Activated CD8-positive, alpha-beta memory T cell treated with anti-CD3 and anti-CD28 coated beads for 24 hours (primary cell): ENCODE measurements at places on chromosomes 1 and 21.
A peak's percentile ranks its signal among the peaks of the same experiment; 100 is the strongest.

GRCh38 chr1:28046716-28047115 lies 41.7 kb downstream of the EYA3 start:
- DNase-seq: no peak

- DNase-seq: no peak
These were observed 93.4 kb downstream of the GDAP2 start for GRCh38 chr1:117836069-117836468.

GRCh38 chr1:25549273-25550154 lies 6.1 kb downstream of the LDLRAP1 start:
- DNase-seq: peak; percentile 87

DNA sequence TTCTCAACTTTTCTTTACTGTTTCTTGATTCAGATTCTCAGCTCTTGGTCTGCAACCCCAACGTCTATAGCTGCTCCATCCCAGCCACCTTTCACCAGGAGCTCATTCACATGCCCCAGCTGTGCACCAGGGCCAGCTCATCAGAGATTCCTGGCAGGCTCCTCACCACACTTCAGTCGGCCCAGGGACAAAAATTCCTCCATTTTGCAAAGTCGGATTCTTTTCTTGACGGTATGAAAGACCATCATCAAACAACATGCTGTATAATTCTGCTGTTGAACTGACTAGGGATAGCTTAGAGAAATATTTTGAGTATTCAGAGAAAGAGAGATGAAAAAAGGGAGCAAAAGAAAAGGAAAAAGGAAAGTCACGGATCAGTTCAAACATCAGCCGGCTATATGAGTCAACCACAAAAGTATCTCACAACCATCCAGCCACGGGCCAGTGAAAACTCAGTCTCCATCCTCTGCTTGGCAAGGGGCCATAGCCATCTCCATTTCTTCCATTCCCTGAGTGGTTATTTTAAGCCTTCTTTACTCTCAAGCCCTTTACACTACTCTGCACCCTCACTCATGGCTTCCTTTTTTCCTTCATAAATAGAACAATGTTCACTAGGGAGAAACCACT lies 14.1 kb downstream of the DNASE2B start:
- DNase-seq: no peak

DNA sequence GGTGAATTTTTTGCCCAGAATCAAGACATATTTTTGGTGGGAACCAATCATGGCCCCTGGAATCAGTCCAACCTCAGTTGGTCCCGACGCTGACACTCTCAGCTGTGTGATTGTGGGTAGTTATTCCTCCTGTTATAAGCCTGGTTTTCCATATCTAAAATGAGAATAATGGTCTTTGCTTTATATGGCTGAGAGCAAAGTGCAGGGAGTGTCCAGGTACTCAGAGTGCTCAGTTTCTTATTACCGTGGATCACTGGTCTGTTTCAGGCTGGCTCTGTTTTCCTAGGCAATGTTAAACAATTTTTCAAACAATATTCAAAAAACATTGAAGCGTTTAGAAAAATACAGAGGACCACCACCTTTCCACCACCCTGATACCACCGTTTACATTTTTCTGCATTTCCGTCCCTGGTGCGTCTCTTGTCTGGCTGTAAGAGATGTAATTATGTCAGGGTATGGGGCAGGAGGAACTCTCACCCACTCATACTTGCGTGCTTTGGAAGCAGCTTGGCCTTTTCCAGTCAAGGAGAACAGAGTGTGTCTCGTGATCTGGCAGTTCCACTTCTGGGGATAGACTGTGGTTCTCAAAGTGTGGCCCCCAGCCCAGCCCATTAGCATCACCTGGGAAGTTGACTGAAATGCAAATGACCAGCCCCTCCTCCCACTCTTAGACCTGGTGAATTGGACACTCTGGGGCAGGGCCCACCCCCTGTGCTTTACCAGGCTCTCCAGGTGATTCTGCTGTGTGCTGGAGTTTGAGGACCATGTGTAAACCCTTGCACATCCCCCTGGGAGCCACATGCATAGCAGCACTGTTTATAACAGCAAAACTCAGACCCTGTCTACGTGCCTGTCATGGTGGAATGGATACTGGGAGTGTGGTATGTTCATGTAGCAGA lies 6.8 kb downstream of the MX1 start:
- DNase-seq: peak; percentile 13

DNA sequence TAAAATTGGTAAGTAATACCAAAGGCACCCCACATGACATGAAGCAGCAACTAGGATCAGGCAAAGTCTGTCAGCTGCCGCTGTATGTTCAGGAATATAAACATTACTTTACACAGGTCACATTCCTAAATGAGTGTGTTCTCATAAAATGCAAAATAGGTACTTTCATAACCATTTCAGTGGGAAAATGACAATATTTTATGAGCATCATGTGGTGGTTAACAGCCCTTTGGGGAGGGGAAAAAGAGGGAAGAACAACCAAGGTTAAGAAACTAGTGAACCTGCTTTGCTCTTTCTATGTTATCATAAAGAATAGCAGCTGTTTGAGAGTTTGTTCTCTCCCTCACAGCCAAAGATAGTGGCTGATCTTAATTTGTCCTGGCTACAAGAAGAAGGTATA lies 105.4 kb upstream of the LBR start:
- no peak for DNase-seq

DNA sequence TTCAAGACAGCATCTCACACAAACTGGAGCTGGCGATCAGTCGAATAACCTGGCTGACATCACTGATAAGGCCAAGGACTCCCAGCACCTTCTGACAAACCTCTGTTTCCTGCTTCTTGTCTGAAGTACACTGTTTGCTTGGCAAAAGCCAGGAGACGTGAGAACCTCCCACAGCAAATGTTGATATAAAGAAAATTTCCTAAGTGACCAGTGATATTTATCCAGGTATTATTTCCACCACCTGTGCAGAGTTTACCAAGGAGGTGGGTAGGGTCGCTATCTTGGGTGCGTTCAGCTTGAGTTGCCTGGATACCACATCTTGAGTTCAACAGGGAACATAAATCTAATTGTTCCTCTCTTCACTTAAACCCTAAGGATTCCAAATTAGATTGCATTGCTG lies 72.9 kb downstream of the SETD4 start:
- DNase-seq: no peak

GRCh38 chr1:228899421-228899956 lies 164.2 kb downstream of the RHOU start:
- DNase-seq: peak; percentile 44

- no peak for DNase-seq
These were observed 9.9 kb downstream of the GPR3 start for GRCh38 chr1:27402349-27402754.

- no peak for DNase-seq
These were observed 6.7 kb upstream of the MPC2 start for GRCh38 chr1:167943541-167943940.

DNA sequence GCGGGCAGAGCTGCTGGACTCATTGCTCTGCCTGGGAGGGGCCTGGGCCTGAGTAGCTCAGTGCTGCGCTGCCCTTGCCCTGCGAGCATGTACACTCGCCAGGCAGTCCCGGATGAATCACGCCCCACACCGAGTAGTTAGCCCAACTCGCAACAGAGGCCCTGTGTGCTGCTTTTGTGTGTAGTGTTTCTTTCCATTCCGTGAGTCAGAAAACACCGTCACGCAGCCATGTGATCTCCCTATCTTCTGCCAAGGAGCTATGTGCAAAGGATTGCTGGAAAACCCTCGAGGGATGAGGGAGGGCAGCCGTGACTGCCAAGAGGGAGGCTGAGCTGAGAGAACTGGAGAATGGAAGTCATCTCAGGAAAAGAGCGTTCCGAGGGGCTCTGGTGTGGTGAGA lies 37.3 kb downstream of the NENF start:
- no peak for DNase-seq

DNA sequence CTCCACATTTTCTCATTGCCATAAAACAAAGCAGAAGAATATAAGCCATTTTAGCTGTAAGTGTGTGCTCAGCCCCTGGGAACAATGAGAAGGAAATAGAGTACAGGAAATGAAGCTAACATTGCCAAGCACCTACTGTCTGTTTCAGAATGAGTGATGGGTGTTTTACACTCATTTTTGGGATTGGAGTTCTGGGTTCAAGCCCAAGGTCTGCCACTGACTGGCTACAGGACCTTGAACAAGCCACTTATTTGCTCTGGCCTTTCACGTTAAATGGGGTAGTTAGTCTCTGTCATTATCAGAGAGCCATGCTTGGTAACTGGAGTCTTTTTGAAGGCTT lies 80.7 kb upstream of the KAZN start:
- no peak for DNase-seq

DNA sequence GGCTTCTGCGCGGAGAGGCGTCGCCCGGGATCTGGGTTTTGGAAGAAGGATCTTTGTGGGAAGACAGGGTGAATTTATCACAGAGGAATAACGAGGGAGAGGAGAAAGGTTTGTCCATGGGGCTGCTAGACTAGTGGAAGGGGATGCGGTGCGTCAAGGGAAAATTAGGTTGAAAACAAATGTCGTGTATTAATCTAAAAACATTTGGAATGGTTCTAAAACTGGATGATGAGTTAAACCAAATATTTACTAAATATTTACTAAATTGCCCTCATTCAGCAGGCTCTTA lies 647 bp downstream of the RO60 start:
- no peak for DNase-seq

DNA sequence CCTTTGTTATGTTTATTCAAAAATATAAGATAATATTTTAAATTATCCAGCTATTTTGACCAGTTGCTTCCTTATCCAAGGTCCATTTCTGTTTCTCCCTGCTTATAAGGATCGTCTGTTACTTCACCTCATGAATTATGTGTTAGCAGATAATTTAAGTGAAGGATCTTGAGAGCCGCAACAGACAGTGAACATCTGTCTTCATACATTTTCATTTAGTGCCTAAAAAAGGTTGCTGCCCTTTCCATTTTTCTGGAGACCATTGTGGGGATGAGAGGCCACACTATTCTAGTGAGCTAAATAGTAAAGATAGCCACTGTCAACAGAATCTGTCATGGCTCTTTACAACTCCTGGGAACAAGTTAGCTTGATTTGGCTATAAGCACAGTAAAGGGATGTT lies 154.0 kb downstream of the CLEC20A start:
- DNase-seq: no peak

GRCh38 chr1:3024588-3024987 lies 3.3 kb downstream of the ACTRT2 start:
- DNase-seq: no peak

DNA sequence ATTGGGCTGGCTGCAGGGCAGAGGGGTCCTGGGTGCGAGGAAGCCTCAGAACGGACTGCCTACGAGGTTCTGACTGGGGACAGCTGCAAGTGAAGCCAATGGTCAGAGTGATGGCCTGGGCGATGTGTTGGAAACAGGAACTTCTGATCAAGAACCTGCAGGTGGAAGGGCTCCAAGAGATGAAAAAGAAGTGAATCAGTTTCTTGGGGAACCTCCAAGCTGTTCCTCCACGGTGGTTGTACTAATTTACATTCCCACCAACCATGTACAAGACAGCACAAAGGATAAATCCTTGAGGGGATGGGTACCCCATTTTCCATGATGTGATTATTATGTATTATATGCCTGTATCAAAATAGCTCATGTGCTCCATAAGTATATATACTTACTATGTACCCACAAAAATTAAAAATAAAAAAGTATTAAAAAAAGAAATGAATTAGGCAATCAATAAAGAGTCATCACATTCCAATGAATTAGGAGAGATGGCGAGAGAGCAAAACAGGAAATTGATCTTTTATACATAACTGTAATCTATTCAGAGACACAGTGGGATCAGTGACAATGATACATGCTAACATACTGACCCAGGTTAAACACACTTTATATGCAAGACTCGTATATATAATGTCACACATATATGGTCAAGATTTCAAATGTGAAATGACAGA lies 58.1 kb downstream of the PTPN14 start:
- DNase-seq: no peak
